ENCODE measurements at places on chromosomes 6 and 20.

GRCh38 chr6:85628353-85628752 is 14.3 kb downstream of the SYNCRIP start:
- DNase-seq = no peak

DNA sequence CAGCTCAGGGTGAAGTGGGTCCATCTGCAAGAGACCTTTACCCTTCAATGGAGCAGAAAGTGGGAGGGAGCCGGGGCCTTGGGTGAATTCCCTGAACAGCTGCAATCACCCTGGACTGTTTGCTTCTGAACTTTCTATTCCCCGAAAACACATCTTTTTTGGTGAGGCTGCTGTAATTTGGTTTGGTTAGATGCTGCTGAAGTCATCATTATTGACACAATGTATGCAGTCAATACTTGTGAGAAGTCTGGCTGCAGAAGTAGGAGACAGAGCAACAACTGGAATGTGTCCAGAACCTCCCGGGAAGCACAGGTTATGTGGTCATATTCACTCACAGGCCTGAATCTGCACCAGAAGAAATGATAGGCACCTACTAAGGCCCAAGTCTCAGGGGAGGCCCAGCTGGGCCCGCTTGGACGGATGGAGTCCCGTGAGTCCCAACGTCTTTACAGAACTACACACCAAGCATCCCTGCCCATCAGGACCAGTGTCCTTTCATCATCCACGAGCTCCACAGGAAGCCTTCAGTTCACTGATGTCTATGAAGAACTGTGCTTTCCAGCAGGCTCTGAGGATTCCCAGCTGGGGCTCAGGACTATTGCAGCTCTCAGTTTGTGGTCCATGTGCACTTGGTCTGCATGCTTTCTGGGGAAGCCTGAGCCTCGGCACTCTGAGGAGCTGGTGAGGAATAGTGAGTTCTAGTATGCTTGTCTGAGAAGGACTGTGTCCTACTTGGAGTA is 177.6 kb downstream of the THBS2 start:
- DNase-seq = no peak

DNA sequence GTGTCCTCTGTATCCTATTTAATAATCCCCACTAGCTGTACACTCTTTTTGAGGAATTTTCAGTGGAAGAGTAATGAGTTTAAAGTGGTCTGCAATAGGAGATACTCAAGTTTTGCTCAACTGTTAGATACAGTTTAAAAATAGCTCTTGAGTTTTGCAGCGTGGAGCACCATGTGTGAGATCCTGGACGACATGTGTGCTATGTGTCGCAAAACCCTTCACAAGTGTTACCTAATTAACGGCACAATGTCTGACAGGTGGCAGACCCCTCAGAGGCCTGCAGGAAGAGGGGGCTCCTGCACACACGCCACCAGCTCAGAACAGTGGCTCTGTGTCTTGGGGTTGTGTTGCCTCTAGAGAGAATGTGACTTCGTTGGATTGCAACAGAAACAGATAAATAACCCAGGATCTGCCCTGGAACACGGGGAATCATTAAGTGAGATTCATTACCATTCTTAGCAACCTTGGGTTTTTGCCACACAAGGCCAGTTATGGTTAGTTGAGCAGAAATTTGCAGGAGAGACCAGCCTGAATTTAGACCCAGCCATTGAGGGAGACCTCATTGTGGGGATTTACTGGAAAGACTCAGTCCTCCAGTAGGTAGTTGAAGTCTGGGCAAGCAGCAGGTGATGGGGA is 73.8 kb downstream of the SASH1 start:
- no peak for DNase-seq

DNA sequence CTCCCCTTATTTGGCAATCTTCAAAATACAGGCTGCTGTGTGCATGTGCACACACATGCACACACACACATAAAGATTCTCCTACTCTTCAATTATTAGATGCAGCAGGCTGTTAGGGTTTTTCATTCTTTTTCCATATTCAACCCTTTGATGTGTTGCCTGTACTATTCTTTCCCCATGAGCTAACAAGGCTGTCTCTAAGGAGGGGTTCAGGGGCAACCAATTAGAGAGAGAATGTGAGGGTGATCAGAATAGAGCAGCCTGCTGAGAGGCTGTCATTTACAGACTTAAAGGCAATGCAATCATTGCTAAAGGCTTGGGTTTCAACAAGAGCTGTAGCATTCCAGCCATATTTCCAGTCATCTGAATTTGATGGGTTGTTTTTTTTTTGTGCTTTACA is 467.4 kb upstream of the ID4 start:
- DNase-seq = no peak

- DNase-seq = no peak
These were observed 1.5 kb upstream of the CAPN11 start for GRCh38 chr6:44157152-44157521.
